ENCODE measurements at places on chromosomes 4 and X.

DNA sequence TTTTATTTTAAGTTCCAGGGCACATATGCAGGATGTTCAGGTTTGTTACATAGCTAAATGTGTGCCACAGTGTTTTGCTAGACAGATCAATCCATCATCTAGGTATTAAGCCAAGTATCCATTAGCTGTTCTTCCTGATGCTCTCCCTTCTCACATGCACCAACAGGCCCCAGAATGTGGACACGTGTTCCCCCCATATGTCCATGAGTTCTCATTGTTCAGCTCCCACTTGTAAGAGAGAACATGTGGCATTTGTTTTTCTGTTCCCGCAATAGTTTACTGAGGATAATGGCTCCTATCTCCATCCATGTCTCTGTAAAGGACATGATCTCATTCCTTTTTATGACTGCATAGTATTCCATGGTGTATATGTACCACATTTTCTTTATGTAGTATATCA is 374.8 kb upstream of the FAT1 start:
- DNase-seq, result no peak

DNA sequence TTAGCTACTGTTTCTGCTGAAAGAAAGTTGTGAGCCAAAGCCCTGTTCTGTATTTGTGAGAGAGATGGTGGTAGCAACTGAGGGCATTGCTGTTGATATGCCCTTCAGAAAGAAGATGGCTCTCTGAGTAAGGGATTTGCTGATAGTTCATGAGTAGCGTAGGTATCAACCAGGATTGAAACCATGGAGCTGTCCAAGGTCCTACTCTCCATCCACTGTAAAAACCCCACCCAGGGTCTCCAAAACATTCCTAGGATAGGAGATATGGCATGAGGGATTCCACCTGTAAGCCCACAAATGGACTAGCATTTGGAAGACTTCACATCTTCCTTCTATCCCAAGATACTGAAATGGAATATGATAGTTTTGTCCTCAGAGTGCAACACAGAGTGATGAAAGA is 277.1 kb upstream of the PRKX start:
- DNase-seq, result no peak

GRCh38 chr4:37991623-37992410 is 31.6 kb downstream of the PTTG2 start:
- DNase-seq, result no peak

DNA sequence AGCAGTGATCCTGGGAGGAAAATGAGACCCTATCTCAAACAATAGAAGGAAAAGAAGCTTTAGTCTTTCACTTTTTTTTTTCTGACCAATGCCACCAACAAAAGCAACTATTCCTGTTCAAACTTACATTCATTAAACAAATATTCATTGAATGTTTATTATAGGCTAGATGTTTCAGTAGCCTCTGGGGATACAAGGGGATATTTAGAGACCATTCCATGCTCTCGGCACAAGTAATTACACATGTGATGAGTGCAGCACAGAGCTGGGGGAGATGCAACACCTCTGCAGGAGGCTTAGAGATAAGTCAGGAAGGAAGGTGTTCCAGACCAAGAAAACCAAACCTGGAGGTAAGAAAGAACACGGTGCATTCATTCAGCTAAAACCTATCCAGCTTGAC is 68.3 kb downstream of the PALLD start:
- no peak for DNase-seq

- DNase-seq, result no peak
These were observed 98.7 kb downstream of the CFAP299 start for GRCh38 chr4:80434238-80434637.

GRCh38 chrX:8424912-8425311 is 39.7 kb upstream of the VCX3B start:
- DNase-seq, result no peak

DNA sequence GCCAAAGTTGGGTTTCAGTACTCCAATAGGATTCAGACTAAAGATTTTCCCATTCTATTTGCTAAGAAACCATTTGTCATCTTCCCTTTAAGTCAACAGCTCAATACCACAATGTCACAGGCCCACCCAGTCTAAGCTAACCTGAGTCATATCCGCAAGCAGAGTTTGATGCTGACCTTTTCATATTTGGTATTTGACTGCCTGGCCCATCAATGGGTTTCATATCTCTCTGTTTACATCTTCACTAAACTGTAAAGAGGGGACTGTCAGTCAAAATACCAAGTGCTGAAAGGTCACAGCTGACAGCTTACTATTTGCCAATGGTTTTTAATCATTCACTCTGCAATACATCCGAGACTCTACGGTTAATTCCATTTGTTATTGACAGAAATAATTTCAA is 707.5 kb upstream of the ACTRT1 start:
- DNase-seq, result no peak

- DNase-seq, result no peak
These were observed 100.8 kb downstream of the DCK start for GRCh38 chr4:71094201-71094600.

DNA sequence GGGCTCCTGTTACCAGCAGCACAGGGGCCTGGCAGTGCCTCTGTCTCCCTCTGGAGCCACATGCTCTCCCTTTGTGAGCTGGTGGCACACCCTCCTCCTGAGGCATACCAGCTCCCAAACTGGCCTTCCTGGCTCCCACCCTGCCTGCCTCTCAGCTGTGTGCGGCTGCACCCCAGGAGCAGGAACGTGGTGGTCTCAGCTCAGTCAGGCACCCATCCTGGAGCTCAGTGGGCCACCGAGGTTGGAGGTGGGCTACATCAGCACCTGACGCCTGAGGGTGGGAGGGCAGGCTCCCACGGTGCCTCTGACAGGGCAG is 85.9 kb upstream of the NKX1-1 start:
- DNase-seq, result no peak

DNA sequence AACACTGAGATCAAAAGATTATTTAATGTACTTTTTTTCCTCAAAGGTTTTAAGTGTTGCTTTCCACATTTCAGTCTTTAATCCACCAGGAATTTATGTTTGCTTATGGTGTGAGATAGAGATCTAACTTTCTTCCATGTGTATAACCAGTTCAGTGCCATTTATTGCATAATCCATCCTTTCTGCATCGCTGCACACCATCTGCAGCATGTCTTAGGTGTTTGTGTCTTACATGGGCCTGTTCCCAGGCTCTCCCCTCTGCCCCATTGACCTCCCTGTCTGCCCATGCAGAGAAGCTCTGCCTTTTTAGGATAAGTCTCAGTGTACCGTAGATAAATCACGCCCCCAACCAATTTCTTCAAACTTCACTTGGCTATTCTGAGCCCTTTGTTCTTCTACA is 30.3 kb downstream of the NSDHL start:
- DNase-seq, result no peak

GRCh38 chr4:18540349-18540748 is 518.8 kb upstream of the LCORL start:
- no peak for DNase-seq

GRCh38 chr4:6916587-6917460 is 7.2 kb downstream of the TBC1D14 start:
- DNase-seq, result no peak

DNA sequence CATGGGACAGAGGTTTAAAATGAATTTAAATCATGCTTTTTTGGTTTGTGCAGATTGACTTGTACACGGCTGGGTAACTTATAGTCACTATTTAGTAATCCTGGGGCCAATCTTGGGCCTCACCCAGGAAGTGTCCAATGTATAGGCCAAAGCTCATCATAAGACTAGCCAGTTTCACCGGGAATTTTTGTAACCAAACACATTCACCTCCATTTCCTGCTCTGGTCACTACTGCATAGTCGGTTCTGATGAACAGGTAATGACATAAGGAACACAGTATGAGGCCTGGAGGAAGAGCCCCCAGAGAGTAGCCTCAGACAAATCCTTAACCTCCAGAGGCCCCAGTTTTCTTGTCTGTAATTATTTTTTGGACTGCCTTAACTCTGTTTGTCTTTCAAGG is 81.9 kb downstream of the HPRT1 start:
- DNase-seq, result no peak

DNA sequence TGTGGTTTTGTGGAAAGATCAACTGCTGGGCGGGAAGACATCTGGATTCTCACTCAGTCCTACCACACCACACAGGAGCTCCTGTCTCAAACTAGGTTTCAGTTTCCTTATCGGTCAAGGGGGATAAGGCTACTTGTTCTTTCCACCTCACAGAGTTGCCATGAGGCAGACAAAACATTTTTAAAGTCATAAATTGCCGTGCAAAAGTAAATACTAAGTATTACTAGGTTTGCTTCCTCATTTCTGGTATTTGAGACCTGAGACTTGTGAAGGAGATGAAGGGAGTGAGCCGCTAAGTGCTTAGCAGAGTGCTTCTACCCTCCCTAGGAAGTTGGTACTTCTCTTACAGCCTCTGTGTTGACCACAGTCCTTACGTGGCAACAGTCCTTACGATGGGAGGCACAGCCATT is 1.5 kb downstream of the LAP3 start:
- DNase-seq, result no peak

GRCh38 chr4:110068248-110068647 is 130.2 kb downstream of the ELOVL6 start:
- no peak for DNase-seq

DNA sequence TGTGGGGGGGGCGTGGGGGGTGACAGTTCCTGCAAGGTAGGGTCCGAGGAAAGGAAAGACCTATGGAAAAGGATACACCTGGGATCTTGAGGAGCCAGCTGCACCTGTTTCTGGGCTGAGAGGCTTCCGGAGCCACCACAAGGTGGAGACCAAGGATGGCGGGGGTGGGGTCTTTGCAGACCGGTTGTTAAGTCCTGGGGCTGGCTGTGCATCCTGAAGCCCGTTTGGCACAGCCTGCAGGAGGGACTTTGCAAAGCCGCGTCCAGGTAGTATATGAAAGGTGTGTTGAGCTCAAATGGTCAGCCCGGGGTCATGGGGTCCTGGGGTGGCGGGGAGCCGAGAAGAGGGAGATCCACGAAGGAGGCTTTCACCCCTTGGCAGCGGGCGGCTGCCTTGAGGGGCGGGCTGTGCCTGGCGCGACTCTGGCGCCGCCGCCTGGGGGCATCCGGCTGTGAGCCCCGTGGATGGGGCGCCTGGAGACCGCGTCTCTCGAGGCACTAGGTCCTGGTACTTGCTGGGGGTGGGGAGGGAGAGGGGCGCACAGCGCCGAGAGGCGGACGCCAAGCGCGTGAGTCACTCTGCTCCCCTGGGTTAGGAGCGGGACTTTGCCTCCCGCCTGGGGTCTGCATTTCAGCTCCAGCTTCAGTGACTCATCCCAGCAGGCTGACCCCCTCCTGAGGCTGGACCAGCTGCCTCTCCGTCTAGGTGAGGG is 58.2 kb upstream of the DYNLT3 start:
- peak; percentile 75 for DNase-seq

DNA sequence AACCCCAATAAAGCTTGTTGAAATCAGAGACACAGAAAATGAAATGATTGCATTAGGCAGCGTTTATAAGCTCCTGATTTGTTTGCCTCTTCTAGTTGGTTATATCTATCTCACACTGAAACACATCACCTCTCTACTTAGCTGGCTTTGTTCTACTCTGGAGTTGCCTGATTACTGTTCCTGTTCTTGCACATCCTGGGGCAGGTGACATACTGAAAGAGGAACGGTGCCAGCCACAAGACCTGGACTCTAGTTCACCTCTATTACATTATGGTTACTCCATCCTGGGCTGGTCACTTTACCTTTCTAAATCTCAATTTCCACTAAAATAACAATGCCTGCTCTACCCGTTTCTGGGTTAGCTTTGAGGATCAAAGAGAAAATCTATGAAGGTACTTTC is 47.9 kb downstream of the TRIM2 start:
- DNase-seq, result no peak

DNA sequence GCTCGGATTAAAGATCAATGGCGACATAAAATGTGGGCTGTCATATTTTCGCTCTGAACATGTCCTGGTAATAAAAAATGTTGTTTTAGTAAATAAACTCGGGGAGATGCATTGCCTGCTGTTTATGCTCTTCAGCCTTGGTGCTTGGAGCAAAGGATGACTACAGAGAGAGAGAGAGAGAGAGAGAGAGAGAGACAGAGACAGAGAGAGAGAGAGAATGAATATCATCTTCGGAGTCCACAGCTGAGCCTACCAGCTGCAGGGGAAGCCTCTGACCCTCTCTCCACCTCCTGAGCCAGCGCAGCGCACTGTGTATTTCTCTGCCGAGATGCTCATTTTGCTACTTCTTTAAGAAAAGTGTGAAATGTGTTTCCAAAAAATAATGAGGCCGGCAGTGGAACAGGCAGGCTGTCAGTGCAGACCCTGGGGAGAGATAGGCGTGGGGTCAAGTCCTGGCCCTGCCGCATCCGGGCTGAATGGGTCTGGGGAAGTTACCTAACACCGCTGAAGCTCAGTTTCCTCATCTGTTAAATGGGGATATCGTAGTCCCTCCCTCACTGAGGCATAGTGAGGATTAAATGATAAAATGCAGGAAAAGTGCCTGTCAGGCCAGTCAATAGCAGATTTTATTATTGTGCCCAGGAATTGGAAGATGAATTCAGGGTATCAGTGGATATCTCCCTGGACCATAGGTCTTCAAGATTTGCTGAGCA is 58.5 kb upstream of the LGI2 start:
- DNase-seq, result no peak

GRCh38 chr4:128287141-128287870 is at the start of gene PGRMC2:
TSS of gene PGRMC2 (minus strand) at chr4:128287813. CDS start at chr4:128287790, 23 bp downstream.
- peak; percentile 56 for DNase-seq

DNA sequence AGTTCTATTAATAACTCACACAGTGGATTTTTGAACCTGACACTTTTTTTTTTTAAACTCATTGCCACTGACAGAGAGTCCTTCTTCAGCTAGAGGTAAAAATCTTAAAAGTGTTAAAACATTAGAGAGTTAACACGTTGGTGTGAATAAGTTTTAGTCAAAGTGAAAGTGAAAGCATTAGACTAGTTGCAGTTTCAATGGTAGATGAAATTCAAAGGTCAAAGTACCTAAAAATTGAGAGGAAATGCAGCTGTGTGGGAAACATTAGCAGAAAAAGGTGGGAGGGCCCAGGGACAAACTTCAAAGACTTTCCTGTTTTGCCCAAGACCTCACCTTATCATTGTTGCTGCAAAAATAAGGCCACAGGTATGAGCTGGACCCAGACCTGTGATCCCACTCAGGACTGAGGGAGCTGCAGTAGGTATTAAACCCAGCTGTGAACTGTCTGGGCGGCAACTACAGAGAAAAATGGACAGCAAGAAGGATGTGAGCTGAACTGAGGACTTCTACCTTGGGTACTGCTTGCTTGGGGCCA is 17.6 kb upstream of the GABRA4 start:
- no peak for DNase-seq

DNA sequence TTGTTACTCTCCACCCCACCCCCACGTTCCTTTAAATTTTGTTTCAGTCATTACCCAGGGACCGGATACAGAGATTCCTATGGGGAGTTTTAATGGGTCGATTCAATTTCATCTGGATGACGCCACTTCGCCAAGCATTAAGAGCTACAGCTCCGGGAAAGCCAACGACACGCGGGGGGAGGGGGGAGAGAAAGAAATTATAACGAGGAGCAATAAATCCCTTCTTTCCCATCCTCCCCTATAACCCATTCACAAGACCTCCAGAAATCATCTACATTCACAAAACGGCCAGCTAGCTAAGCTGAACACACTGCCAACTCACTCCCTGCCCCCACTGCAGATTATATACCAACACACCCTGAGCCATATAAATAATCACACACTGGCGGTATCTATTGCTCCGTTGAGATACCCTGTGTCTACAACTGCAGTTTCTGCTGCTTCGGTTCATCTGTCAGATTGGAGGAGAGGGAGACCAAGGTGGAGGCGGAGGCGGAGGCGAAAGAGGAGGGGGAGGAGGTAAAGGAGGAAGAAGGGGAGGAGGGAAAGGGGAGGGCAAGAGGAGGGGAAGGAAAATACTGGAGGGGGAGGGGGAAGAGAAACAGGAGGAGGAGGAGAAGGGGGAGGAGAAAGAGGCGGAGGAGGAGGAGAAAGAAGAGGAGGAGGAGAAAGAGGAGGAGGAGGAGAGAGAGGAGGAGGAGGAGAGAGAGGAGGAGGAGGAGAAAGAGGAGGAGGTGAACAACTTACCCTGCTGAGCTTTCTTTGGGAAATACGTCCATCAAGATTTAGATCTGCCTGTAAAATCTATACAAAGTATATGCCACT is 113.9 kb upstream of the VAMP7 start:
- peak; percentile 74 for DNase-seq
